ENCODE measurements at places on chromosomes 13 and 19.

GRCh38 chr19:29548483-29549085 lies 22.8 kb downstream of the VSTM2B start:
- DNase-seq: no peak

GRCh38 chr19:51810223-51810622 lies 15.3 kb downstream of the FPR3 start:
- DNase-seq: no peak

DNA sequence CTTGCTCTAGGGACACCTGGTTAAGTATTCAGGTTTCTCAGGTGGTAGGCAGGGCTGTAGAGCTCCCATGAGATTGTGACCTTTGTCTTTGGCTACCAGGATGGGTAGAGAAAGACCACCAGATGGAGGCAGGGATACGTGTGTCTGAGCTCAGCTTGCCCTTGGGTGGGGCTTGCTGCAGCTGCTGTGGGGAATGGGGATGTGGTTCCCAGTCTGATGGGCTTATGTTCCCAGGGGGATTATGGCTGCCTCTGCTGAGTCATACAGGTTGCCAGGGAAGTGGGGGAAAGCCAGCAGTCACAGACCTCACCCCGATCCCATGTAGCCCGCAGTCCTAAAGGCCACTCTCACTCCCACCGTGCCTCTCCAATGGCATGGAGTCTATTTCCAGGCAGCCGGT lies 659.9 kb upstream of the KLF12 start:
- no peak for DNase-seq

DNA sequence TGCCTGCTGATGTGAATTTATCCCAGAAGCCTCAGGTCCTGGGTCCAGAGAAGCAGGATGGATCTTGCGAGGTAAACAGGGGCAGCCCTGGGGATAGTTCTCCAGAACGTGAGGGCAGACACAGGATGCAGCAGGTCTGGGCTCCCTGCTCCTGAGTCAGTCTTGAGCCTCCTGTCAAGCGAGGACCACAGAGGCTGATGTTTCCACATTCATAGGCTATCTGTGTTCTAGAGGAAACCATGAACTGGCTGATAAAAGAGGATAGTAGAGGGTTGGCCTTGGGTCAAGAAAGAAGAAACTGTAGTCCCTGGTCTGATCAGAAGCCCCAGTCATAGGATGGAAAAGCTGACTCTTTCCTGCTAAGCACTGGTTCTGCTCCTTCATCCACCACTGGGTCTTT lies 2.2 kb downstream of the ZNF175 start:
- no peak for DNase-seq

DNA sequence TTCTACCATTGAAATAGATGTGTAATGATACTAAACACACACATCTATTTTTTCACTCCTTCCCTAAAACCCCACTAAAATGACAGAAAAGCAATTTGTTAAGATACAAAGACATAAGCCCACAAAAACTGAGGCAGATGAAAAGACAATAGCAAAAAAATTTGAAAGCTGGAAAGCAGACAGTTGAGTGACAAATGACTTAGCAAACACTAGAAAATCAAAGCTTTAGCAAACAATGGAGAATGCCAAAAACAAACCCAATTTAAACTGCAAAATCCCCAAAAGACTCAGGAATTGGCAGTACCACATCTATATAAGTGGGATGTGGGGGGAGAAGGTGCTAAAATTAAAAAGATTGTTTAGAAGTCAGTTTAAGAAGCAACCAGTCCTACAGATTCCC lies 9.5 kb downstream of the TSC22D1 start:
- no peak for DNase-seq

DNA sequence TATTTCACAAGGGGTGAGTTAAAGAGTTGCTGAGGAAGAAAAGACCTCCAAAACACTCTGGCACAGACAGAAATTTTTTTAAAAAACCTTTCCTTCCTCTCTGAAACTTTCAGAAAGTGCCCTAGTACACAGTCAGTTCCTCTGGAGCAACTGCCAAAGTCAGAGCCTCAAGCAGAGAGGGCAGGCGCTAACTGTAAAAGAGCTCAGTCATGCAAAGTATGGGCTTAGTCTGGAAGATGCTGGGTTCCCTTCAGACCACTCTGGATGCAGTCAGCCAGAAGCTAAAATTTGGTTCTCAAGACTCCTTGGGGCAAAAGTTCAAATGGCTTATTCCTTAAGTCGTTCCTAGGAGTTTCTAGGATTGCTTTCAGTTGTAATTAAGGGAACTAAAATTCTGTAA lies 671.6 kb downstream of the PCDH9 start:
- peak; percentile 21 for DNase-seq

- no peak for DNase-seq
Measured at GRCh38 chr19:39839678-39840327, 5.8 kb upstream of the DYRK1B start.

- no peak for DNase-seq
Measured at GRCh38 chr13:31649766-31650165, 89.6 kb upstream of the RXFP2 start.

DNA sequence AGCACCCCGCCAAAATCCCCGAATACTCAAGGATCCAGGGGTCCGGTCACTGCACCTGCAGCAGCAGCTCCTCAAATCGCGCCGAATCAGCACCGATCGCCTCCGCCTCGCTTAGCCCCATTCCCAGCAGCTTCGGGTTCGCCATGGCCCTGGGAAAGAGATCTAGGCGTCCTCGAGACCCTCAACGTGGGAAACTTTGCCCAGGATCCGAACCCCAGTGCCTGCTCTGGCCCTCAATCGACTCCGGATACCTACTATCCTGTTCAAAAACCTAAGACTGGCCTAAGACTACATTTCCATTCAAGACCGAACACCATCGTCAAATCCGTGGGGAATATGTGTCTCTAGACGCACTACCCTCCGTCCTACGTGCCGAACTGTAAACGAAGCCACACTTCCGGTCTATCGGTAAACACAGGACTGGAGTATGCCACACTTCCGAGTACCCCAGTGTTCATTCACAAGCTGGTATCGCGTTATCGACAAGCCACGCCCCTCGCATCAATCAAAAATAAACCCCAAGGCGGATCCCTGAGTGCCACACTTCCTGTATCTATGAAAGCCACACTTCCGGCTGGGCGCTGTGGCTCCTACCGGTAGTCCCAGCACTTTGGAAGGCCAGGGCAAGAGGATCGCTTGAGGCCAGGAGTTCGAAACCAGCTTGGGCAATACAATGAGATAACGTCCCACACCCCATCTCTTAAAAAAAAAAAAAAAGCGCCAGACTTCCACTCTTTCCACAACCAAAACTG lies at the start of gene PIH1D1:
PIH1D1 (minus strand) TSS at position 385 of the 752 bp plus-strand sequence; CDS start at position 145, 240 bp downstream.
- peak; percentile 99 for DNase-seq

DNA sequence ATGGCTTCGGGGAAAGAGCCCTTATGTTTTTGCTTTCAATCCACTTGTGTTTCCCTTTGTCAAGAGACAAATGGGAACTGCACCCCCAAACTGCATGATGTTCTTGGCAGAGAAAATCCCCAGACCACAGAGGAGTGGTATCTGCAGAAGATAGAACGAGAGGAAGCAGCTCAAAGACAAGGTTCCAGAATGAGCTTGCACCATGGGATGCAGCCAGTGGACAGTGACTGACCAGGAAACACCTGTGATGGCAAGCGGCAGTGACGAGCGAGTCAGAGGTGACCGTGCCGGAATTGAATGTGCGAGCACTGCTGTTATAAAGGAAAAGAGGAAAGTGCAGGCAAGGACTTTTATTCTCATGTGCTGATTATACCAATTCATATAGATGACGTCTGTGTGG lies 46.3 kb downstream of the IRS2 start:
- no peak for DNase-seq

- peak; percentile 44 for DNase-seq
Measured at GRCh38 chr19:1038978-1039645, 795 bp upstream of the ABCA7 start.

DNA sequence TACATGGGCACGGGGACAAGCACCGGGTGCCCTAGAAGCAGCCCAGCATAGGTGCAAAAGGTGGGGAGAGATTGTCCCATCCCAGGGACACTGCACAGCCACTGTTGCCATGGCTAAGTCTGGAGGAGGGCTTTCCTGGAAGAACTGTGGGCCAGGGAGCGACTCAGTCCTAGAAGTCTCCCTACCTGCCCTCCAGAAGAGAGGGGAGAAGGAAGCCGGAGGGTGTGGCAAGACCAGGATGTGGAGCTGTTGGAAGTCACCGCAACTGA lies 2.3 kb upstream of the FBN3 start:
- no peak for DNase-seq

GRCh38 chr19:42207767-42208271 lies 9.7 kb downstream of the DEDD2 start:
- DNase-seq: peak; percentile 64

DNA sequence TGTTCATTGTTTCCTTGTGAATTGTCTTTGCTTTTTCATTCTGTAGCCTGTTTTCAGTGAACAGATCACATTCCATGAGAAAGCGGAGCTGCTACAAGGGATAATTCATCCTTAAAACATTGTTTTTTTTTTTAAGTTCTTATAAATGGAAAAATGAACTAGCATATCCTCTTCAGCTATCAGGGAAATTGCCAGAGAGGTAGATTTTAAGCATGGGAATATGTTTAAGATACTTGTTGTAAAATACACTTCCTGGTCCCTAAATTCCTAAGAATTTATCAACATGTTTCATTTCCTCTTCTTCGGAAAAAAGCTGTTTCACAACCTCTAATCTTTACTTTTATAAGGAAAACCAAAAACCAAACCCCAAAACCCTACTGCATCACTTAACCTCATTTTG lies 238.0 kb downstream of the POSTN start:
- DNase-seq: peak; percentile 48

GRCh38 chr13:23966221-23966690 lies 69.0 kb upstream of the C1QTNF9B start:
- no peak for DNase-seq

GRCh38 chr19:4803736-4804695 lies 12.5 kb downstream of the FEM1A start:
- peak; percentile 40 for DNase-seq

- no peak for DNase-seq
Measured at GRCh38 chr19:2117215-2117960, 20.7 kb downstream of the IZUMO4 start.

- no peak for DNase-seq
Measured at GRCh38 chr19:49017041-49017665, at the start of gene LHB. Gene LHB, minus strand, starts transcription at chr19:49017091. Its CDS starts 10 bp downstream, at chr19:49017081.

GRCh38 chr19:46713781-46714443 lies 3.0 kb downstream of the PRKD2 start:
- DNase-seq: peak; percentile 73

DNA sequence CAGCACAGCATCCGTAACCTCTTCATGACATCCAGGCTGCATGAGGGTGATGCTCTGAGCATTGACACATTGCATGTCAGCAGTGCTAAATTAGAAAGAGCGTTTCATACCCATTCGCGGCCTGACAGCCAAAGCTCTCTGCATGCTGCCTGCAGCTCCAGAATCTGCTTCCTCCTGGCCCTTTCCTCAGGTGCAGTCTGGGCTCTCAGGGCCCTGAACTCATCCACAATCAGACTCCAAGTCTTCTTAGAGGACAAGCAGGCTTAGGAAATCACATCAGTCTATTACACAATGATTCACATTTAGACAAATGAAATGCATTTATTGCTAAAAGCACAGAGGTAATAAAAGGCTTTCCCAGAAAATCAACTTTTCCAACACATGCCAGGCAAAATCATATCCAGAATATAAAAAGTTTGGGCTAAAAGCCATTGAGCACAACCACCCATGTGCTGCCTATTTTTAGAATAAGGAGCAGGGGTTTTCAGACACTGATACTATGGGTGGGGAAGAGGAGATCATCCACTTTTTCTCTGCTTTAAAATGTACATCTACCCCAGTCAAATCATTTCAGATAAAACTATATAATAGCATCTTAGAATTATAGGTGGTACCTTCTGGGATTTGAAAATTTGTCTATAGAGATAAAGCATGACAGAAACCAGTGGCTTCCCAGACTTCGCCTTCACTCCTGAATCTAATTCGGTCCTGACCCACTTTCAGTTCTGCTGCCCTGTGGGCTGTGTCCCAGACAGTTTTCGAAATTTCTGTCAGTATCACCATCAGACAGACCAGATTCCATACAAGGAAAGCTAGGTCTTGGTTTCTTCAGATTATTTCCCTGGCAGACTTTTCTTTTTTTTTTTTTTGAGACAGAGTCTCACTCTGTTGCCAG lies 109.3 kb downstream of the COL4A2 start:
- DNase-seq: peak; percentile 58
